ENCODE measurements at places on chromosomes 2 and 18.
A peak's percentile ranks its signal among the peaks of the same experiment; 100 is the strongest.

GRCh38 chr2:98608962-98609604 lies 694 bp downstream of the UNC50 start:
- no peak for DNase-seq

- no peak for DNase-seq
These were observed 75.1 kb downstream of the TEX51 start for GRCh38 chr2:126973745-126974144.

- DNase-seq: no peak
These were observed 131.0 kb downstream of the ALPK2 start for GRCh38 chr18:58497845-58498244.

GRCh38 chr2:101375653-101376052 lies 11.7 kb downstream of the CREG2 start:
- no peak for DNase-seq

DNA sequence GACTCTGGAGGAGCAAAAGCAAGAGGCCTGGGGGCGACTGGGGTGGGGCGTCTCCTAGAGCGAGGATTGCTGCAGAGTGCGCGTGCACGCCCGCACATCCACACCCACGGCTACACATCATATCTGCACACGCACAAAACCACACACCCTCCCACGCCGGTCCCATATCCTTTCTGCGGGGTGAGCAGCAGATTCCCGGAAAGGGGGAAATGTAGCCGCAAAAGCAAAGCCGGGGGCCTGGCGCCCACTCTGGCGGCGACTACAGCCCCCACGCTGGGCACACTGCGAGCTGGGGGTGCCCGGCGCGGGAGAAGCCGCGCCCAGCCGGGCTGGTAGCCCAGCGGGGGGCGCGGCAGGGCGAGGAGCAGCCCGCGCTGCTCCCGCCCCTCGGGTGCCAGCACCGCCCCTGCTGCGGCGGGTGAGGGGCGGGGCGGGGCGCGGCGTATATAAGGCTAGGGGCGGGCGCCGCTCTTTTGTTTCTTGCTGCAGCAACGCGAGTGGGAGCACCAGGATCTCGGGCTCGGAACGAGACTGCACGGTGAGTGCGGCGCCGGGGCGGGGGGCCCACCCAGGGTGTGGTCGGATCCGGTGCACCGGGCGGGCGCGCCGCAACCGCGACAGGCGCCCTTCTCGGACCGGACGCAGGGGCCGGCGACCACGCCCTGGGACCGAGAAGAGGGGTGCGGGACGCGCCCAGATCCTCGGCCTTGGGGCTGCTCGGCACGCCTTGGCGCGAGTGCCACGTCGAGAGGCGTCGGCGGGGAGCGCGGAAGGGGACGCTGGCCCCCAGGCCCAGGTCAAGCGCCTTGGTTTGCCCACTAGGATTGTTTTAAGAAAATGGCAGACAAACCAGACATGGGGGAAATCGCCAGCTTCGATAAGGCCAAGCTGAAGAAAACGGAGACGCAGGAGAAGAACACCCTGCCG lies at the start of gene TMSB10:
Gene TMSB10, plus strand, starts transcription at position 476 of the 927 bp plus-strand sequence.
- no peak for DNase-seq

DNA sequence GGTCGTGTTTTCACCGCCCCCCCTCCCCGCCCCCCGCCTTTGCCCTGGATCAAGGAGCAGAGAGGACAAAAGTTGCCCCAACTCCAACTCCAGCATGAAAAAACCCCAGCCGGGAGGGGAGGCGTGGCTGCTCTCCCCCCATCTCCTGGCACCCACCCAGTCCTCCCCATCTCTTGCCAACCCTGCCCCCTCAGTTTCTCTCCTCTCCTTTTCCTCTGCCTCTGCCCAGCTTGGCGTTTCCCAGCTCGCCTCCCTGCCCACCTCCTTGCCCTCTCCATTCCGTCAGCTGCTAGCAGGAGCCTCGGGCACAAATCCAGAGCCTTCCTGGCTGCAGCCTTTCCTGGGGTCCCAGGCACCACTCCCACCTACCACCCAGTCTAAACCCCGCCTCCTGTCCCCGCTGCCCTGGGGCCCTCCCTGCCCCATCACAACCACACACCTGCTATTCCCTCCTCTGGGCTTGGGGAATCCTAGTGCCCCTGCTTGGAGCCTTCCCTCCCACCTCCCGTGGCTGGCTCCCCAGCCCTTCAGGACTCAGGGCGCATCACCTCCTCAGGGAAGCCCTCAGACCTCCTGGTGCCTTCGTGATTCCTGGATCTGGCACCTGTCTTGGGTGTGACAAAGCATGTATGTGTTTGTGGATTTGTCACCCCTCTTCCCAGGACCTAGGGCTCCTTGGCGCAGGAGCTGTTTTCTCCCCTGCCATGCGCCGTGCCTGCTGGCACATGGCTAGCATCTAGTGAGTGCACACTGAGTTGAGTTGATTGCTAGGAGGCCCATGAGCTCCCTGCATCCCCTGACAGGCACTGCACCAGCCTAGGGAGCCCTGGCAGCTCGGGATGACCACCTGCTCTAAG lies 209.1 kb downstream of the TFCP2L1 start:
- DNase-seq: no peak

GRCh38 chr2:16645775-16646559 lies 19.7 kb downstream of the CYRIA start:
- DNase-seq: no peak

GRCh38 chr18:37309861-37310260 lies 255.7 kb downstream of the CELF4 start:
- DNase-seq: no peak

- DNase-seq: no peak
These were observed 216.2 kb downstream of the GBX2 start for GRCh38 chr2:235951982-235952381.

- DNase-seq: no peak
These were observed 7.6 kb downstream of the ATP6V1B1 start for GRCh38 chr2:70943205-70943871.

- DNase-seq: no peak
These were observed 13.7 kb downstream of the GPR17 start for GRCh38 chr2:127659408-127660290.

DNA sequence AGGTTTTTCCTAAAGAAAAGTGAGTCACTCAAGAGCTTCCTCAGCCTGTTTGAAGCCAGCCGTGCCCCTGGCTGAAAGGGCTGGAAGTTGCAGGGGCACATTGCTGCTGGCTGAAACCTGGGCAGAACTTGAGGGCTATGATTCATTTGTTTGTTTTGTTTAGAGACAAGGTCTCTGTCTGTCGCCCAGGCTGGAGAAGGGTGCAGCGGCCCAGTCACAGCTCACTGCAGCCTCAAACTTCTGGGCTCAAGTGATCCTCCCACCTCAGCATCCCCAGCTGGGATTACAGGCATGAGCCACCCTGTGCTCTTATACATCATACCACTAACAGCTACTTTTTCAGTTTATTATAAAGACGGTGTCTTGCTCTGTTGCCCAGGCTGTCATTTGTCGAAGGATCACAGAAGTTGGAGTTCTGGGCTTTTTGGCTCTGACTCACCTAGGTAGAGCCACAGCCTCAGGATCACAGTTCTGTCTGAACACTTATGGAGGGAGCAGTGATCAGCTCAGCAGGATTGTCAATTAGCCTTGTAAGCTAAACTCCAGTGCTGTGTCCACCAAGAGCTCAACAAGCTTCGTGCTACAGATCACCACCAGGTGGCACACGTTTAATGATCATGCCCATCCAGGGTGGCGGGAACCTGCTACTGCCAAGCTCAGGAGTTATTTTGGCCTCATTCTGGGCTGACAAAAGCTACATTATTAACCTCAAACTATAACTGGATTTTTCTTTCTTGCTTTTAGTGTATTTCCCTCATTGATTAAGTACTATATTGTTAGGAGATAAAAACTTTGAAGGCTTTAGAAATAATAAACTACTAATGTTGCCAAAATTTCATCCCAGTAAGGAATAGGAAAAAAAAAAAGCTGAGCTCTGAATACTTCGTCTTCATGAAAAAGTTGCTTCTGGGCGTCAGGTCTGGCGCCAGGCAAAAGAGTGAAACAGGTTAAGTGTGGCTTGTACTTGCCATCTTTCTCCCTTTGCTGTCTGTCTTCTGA lies 57.9 kb downstream of the ARHGEF33 start:
- no peak for DNase-seq

DNA sequence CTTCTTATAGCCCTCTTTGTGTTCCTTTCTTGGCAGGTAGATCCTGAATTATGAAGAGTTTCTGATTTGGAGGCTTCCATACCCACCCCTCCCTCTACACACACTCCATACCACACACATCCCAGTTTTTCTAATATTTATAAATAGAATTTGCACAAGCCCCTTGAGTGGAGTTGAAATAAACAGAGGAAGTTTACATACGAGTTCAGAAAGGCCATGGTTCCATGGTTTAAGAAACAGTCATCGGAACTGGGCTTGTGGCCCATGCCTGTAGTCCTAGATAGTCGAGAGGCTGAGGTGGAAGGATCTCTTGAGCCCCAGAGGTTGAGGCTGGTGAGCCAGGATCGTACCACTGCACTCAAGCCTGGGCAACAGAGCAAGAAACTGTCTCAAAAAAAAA lies 62.7 kb upstream of the TANC1 start:
- no peak for DNase-seq

DNA sequence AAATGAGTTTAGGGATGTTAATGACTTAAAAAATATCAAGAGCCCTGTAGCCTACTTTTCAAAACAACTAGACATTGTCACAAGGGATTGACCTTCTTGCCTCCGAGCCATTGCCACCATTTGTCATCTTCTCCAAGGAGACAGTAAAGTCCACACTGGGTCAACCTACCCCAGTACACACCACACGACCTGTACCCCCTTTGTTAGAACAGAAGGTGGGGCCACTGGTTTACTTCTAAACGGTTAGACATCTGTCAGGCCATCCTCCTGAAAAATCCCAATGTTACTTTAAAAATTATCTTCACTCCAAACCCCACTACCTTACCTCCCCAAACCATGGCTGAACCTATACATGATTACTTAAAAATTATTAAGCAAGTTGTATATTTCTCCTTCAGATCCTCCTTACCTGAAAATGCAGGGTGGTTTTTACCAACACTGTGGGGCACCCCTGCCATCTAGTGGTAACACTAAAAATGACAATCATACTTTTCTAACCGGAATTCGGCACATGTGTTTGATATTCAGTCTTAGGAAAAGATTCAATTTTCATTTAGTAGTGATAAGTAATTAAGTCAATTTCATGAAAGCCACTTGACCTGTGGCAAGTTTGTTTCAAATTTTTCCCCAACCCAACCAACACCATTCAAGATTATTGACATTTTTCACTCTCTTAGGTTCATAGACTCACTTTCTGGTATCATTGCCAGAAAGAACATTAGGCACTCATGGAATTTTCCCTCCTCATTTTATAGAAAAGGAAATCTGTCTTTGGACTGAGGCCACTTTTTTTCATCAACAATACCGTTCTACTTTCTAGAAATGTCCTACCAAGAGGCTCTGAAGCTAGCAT lies 265.3 kb upstream of the PKDCC start:
- peak; percentile 7 for DNase-seq

DNA sequence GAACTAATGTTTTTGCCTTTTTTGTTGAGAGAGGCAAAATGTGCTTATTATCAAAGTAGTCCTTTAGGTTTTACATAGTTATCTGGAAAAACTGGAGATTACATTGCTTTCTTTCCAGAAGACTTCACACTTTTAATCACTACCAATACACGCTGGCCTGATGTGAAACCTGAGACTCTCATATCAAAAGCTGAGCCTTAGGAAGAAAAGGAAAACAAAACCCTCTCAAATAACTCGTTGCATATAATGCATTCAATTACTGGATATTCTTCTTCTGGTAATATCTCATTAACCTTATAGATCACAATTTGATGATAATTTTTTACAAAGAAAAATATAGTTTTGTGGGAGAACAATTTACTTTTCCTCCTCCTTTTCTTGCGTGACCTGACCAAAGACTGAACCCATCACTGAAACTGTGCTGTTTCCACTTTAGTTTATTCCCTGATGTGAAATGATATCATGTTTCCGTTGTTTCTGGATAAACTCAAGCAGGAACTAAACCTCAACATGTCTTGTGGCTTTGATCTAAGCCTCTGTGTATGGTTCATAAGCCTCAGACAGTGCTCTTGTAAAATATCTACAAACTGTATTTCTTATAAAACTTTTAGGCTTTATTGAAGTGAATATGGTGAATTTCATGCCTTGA lies 332.4 kb downstream of the GULP1 start:
- DNase-seq: peak; percentile 63

DNA sequence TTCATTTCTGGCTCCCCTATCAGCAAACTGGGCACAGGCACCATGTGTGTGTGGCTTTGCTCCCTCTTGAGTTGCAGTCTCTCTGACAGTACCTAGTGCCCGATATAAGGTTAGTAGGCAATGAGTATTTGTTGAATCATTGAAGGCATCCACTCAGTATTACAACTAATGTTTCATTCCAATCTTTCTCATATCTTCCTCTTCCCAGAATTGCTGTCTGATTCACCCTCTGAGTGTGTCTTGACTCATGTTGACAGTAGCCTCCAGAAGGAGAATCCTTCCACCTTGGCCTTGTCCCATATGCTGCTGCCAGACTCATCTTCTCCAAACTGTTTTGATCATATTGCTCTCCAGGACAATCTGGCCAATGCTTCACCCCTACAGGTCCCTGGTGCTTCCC lies 202.5 kb downstream of the LRRTM1 start:
- DNase-seq: peak; percentile 11

DNA sequence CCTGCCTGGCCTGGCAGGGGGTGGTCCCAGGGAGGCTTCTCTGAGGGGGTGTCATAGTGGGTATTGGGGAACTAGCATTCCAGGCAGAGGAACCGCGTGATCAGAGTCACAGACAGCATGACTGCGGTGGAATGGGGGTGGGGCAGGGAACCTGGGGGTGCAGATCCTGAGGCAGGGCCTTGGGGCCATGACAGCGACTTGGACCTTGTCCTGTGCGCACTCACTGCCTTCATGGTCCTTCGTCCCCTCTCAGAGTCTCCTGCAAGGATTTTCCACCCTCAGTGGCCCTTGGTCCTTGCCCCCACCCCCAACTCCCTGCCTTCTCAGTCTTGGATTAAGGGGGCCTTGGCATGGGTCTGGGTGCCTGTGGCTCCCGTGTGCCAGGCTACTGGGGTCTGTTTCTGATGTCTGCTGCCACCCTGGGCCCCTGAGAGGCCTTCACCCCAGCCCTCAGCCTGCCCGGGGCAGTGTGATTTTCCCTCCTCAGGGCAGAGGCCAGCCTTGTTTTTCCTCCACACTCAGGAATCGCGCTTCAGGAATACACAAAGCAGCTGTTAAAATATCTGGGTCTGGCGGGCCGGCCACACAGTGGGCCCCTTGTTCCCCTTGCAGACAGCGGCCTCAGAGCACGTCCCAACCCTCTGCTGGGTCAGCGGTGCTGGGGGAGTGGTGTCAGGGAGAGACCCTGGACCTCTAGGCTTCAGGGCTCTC lies 51.6 kb downstream of the GLI2 start:
- DNase-seq: no peak

GRCh38 chr2:171044416-171044815 lies 115.4 kb downstream of the GORASP2 start:
- no peak for DNase-seq

GRCh38 chr2:191845876-191846514 lies 893 bp downstream of the CAVIN2 start:
- DNase-seq: no peak

- DNase-seq: no peak
These were observed 145.2 kb downstream of the RAD51AP2 start for GRCh38 chr2:17373041-17373440.

- DNase-seq: no peak
These were observed 59.3 kb upstream of the ACVR1 start for GRCh38 chr2:157935378-157935906.

Measured in HFF-Myc (cell line).